Karpas-422 (cell line): ENCODE measurements at places on chromosomes 11 and 22. TPM values are rescaled to one million over a fixed set of nuclear protein-coding genes. Genes with fewer than 3 reads are reported as not detected.
A peak's percentile ranks its signal among the peaks of the same experiment; 100 is the strongest.

- DNase-seq, result no peak
- H3K27ac ChIP-seq, result peak overlapping the region; percentile 86
- no peaks in the 10 kb centered on the region for H3K27me3 ChIP-seq
- peaks cover 90% of the 10 kb centered on the region for H3K4me1 ChIP-seq
Measured at GRCh38 chr11:121466063-121466794, 13.5 kb upstream of the SORL1-AS1 start.

DNA sequence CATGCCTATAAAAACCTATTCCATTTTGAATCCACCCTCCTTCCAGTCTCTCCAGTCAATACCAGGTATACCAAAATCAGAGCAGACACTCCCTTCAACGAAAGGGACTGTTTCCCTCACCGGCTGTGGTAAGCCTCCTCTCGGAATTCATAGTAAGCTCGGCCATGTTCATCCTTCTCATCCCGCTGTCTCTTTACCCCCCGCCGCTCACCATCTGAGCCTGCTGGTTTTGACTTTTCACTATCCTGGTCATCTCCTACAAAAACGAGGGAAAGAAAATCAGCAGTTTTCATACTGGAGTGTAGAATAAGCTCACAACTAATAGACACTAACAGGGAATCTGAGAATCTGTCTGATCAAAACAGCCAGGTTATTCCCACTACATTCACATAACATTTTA lies 3.1 kb downstream of the HNRNPUL2 start:
- H3K27ac ChIP-seq, result 0 out of 2 replicates have a peak overlapping the region, but pooled peaks have one; percentile 94
- H3K4me3 ChIP-seq, result peak overlapping the region; percentile 89; the same call in 1 of the 2 replicates
- peaks cover 62% of the 10 kb centered on the region for H3K36me3 ChIP-seq
- DNase-seq, result no peak
- no peaks in the 10 kb centered on the region for H3K27me3 ChIP-seq

GRCh38 chr11:110380836-110381622 lies 48.7 kb upstream of the FDX1 start:
- no peak overlapping the region for H3K27ac ChIP-seq
- no peaks in the 10 kb centered on the region for H3K4me1 ChIP-seq
- no peaks in the 10 kb centered on the region for H3K27me3 ChIP-seq
- H3K4me3 ChIP-seq, result no peak overlapping the region
- no peak for DNase-seq

- H3K4me1 ChIP-seq, result peaks cover 29% of the 10 kb centered on the region
- no peaks in the 10 kb centered on the region for H3K27me3 ChIP-seq
- H3K27ac ChIP-seq, result peak overlapping the region; percentile 69
Measured at GRCh38 chr22:31945971-31946680, 1.8 kb downstream of the YWHAH start.

GRCh38 chr22:31044262-31044861 lies 36.8 kb upstream of the SMTN start:
- no peaks in the 10 kb centered on the region for H3K4me1 ChIP-seq
- H3K27me3 ChIP-seq, result no peaks in the 10 kb centered on the region
- DNase-seq, result no peak
- no peak overlapping the region for H3K27ac ChIP-seq
- H3K36me3 ChIP-seq, result no peaks in the 10 kb centered on the region
- no peak overlapping the region for H3K4me3 ChIP-seq

The YAP1 gene
- 0.14 TPM in 1 of 2 replicates, not detected in the other for total RNA-seq

DNA sequence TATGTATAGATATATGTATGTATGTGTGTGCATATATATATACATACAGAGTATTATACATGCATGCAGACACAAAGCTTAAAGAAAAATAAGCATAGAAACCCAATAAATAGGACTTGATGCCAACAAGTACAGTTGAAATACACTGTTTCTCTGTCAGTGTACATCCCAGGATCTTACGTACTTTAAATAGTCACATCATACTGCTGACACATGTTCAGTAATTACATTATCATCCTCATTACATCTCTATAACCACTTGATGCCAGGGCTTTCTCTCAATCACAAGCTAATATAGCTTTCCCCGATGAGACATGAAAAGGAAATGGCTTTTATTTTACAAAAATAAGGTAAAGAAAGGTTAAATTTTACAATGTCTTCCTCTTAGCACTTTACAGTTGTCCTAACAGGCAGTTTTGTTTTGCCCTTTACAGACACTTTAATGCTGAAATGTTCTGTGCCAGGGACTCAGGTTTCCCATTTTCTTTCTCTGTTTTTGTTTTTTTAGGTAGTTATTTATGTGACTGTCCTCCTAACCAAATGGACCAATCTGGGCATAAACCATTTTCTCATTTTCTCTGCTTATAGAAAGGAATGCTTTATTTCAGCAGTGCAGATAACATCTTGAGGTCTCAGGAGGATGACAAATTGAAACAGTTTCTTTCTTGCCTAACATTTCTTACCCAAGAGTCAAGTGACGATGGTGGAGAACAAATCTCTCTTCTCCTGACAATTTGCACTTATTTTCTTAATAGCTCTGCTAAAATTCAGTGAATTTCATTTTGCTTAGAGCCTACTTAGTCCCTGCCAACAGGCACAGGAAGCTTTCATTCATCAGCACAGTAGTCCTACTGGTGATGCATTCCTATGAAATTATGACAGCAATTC lies 350.2 kb downstream of the TTC28 start:
- H3K27me3 ChIP-seq, result 0 out of 2 replicates have a peak, but pooled peaks cover 4% of the 10 kb centered on the region
- no peaks in the 10 kb centered on the region for H3K4me1 ChIP-seq
- H3K27ac ChIP-seq, result no peak overlapping the region
- H3K4me3 ChIP-seq, result no peak overlapping the region
- no peaks in the 10 kb centered on the region for H3K36me3 ChIP-seq
- DNase-seq, result no peak

The RTN4R gene
- 0.29 and 0.30 TPM in 2 replicates for total RNA-seq

DNA sequence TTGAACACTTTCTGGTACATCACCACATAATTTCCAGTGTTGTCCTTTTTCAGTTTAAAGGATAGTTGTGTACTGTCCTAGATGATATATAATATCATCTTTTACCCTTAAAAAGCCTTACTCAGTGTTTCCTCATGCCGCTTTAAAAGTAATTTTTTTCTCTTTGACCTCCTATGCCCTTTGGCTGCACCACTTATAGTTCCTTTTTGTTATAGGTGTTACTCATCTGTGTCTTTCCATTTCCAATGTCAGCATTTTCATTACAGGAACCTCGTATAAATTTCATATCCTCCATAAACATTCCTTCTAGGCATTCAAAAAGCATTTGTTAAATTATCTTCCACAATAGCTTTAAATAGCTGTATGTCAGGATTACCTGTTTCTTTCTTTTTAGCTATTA lies 40.8 kb downstream of the USP47 start:
- H3K27me3 ChIP-seq, result no peaks in the 10 kb centered on the region
- peaks cover 3% of the 10 kb centered on the region; the same call in 1 of the 2 replicates for H3K4me1 ChIP-seq

The WNT7B gene
- total RNA-seq, result not detected in 2 replicates

The CLCF1 gene
- total RNA-seq, result 6.4 and 13.9 TPM in 2 replicates

DNA sequence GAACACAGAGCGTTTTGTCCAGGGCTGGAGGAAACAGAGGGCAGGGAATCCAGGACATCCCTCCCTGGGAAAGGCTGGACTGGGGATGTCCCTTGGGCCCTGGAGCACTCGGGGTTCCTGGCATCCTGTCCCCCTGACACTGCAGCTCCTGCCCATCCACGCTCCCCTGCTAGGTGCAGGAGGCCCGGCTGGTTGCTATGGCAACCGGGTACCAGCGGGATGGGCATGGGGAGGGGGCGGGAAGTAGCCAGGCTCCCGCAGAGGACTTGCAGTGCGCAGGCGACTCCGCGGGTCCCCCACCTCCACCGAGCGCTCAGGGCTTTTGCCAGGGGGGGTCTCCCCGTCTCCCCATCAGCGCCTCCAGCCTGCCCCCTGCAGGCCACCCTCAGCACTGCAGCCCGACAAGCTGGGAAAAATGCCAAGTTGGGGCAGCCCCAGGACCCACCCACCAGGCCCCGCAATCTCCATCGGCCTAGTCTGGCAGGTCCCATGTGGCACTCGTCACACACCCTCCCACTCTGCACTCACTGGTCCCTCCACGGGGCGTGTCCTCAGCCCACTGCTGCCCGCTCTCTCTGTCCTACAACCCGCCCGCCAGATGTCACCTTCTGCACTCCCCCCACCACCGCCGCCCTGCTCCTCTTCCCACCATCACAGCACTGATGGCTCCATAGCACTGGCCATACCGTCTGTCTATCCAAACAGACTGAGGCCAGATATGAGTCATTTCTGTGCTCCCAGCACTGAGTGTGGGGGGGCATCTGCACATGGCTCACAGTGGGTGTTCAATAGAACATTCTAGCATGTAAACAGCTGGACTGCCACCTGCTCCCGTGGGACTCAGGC lies 31.5 kb downstream of the KIAA0930 start:
- H3K27ac ChIP-seq, result no peak overlapping the region
- H3K36me3 ChIP-seq, result no peaks in the 10 kb centered on the region
- peak; percentile 76 for DNase-seq
- no peak overlapping the region for H3K4me3 ChIP-seq
- H3K27me3 ChIP-seq, result no peaks in the 10 kb centered on the region

The ACER3 gene
- total RNA-seq, result 2.9 and 10.7 TPM in 2 replicates

- H3K4me1 ChIP-seq, result peaks cover 38% of the 10 kb centered on the region
- H3K36me3 ChIP-seq, result peaks cover 7% of the 10 kb centered on the region; the same call in 1 of the 2 replicates
- H3K27ac ChIP-seq, result peak overlapping the region; percentile 96
- H3K4me3 ChIP-seq, result peak overlapping the region; percentile 85
- no peak for DNase-seq
Measured at GRCh38 chr11:64303109-64304031, 2.0 kb upstream of the ESRRA start.

The TNKS1BP1 gene
- 11.6 and 21.9 TPM in 2 replicates for total RNA-seq

DNA sequence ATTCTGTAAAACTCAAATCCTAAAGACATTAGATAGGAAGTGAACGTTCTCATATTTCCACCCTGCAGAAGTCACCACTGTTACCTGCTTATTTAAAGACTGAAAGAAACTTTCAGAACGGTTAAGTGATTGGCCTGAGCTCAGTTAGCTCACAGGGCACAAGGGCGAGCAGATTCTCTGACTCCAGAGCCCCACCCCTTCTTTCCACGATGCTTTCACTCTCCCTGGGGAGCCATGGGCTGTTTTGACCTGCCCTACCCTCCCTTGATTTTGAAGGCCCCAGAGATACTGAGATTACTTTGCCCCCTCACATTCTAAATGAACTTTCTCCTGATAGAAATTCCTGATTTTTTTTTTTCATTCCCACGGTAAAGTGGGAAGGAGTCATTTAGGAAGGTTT lies 33.9 kb downstream of the ARHGAP1 start:
- H3K4me1 ChIP-seq, result peaks cover 15% of the 10 kb centered on the region; the same call in 1 of the 2 replicates
- DNase-seq, result no peak
- H3K4me3 ChIP-seq, result no peak overlapping the region
- H3K36me3 ChIP-seq, result peaks cover 13% of the 10 kb centered on the region; the same call in 1 of the 2 replicates

The HIC2 gene
- total RNA-seq, result 4.4 and 5.8 TPM in 2 replicates

The NAALAD2 gene
- not detected in 2 replicates for total RNA-seq

The GALR3 gene
- not detected in 2 replicates for total RNA-seq

GRCh38 chr22:27867953-27868731 lies 50.9 kb downstream of the PITPNB start:
- DNase-seq, result no peak
- H3K27me3 ChIP-seq, result no peaks in the 10 kb centered on the region
- H3K27ac ChIP-seq, result no peak overlapping the region
- no peak overlapping the region for H3K4me3 ChIP-seq

- no peaks in the 10 kb centered on the region for H3K36me3 ChIP-seq
- no peak for DNase-seq
- H3K4me3 ChIP-seq, result no peak overlapping the region
- no peaks in the 10 kb centered on the region for H3K27me3 ChIP-seq
- no peaks in the 10 kb centered on the region for H3K4me1 ChIP-seq
- no peak overlapping the region for H3K27ac ChIP-seq
Measured at GRCh38 chr11:131800452-131800851, 430.0 kb downstream of the NTM start.

GRCh38 chr22:49077036-49077393 lies 750.7 kb downstream of the BRD1 start:
- H3K4me1 ChIP-seq, result no peaks in the 10 kb centered on the region
- H3K27me3 ChIP-seq, result no peaks in the 10 kb centered on the region
- no peaks in the 10 kb centered on the region for H3K36me3 ChIP-seq
- H3K27ac ChIP-seq, result no peak overlapping the region

DNA sequence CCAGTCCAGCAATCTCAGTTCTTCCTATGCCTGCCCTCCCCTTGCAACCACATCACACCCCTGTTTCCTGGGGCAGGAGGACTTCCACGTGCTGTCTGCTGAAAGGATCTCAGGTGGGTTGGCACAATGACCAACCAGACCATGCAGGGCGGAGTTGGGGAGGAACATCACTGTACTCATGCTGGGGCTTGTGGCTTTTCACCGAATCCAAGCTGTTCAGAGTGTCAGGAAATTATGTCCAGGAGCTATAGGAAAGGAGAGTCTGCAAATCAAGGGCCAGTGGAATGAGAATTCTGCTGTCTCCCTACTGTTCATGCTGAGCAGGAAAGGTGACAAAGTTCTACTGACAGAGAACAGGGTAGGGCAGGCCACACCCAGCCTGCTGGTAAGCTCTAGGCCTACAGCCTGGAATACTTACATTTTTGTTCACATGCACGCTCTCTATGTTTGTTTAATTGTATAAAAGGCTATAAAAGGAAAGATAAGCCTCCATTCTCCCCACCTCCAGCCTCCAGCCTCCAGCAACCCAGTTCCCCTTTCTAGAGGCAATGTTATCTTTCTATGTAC lies 1.7 kb upstream of the PLAAT2 start:
- no peak overlapping the region for H3K4me3 ChIP-seq
- no peaks in the 10 kb centered on the region for H3K4me1 ChIP-seq
- no peak overlapping the region for H3K27ac ChIP-seq
- no peaks in the 10 kb centered on the region for H3K27me3 ChIP-seq
- DNase-seq, result no peak

DNA sequence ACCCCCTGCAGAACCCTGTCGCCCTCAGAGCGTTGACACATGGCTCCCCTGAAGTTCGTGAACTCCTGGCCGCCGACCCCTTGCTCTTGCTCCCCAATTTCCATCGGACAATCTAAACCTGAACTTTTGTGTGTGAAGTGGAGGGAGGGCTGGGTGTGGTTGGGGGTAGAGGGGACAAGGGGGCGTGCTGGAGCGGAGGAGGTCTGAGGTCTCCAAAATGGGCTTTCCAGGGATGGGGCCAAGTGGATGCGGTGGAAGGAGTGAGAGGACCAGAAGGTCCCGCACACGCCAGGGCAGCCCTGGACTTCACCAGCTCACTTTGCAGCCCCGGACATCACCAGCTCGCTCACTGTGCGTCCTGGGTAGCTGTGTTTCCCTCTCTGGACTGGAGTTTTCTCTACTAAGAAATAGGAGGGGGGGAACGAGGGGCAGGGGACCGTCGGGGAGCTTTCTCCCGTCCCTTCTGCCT lies 18.6 kb downstream of the CREB3L1 start:
- no peaks in the 10 kb centered on the region for H3K36me3 ChIP-seq
- no peak overlapping the region for H3K27ac ChIP-seq
- DNase-seq, result no peak
- H3K27me3 ChIP-seq, result no peaks in the 10 kb centered on the region
- H3K4me1 ChIP-seq, result no peaks in the 10 kb centered on the region

- DNase-seq, result no peak
- H3K4me1 ChIP-seq, result no peaks in the 10 kb centered on the region
- H3K27me3 ChIP-seq, result no peaks in the 10 kb centered on the region
- no peak overlapping the region for H3K27ac ChIP-seq
- peaks cover 43% of the 10 kb centered on the region for H3K36me3 ChIP-seq
- no peak overlapping the region for H3K4me3 ChIP-seq
Measured at GRCh38 chr11:123601136-123601535, 53.3 kb downstream of the SCN3B start.

- no peak overlapping the region for H3K4me3 ChIP-seq
- no peaks in the 10 kb centered on the region for H3K36me3 ChIP-seq
Measured at GRCh38 chr11:8834379-8834778, 76.6 kb upstream of the AKIP1 start.

GRCh38 chr11:104015649-104016415 lies 20.6 kb upstream of the DDI1 start:
- peak overlapping the region; percentile 0 for H3K4me3 ChIP-seq
- H3K36me3 ChIP-seq, result peaks cover 11% of the 10 kb centered on the region; the same call in 1 of the 2 replicates
- H3K27ac ChIP-seq, result peak overlapping the region; percentile 75
- peak; percentile 87 for DNase-seq

- H3K4me3 ChIP-seq, result no peak overlapping the region
- peaks cover 15% of the 10 kb centered on the region for H3K4me1 ChIP-seq
- H3K27ac ChIP-seq, result no peak overlapping the region
- DNase-seq, result no peak
Measured at GRCh38 chr11:73715541-73715940, 45.3 kb downstream of the RAB6A start.
